Stimulated activated CD4-positive, alpha-beta T cell treated with anti-CD3 and anti-CD28 coated beads, Interleukin-12 subunit alpha, Interleukin-12 subunit beta, amount 100 ng/mL, for 24 hours (primary cell): ENCODE measurements at places on chromosomes 3 and 15.

- DNase-seq = no peak
These were observed 70.0 kb upstream of the KLF13 start for GRCh38 chr15:31256378-31257265.

DNA sequence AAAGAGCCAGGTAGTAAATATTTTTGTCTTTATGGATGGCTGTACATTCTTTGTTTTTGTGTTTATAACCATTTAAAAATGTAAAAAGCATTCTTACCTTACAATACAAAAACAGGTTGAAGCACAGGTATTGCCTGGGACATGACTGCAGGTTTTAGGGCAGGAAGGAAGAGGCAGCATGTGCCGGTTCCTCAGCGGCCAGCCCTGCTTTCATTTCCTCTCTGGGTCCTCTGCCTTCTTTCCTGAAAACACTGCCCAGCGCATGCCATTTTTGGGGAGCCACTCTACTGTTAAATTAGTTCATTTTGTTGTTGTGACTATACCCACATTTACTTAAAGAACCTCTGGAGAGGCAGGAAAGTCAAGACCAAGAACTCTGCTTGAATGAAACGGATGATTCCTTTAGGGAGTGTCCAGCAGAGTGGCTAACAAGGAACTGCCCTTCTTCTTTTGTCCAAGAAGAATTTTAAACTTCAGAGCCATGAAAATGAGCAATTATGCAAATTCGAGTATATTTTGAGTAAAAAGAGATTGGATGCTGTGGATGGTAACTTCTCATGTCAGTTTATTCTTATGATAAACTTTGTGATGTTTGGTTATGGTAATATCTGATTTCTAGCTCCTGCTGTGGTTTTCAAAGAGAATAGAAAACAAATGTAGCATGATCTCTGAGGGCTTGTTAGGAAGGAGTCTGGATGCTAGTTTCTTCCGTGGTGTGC lies 52.7 kb downstream of the SACM1L start:
- DNase-seq = no peak

DNA sequence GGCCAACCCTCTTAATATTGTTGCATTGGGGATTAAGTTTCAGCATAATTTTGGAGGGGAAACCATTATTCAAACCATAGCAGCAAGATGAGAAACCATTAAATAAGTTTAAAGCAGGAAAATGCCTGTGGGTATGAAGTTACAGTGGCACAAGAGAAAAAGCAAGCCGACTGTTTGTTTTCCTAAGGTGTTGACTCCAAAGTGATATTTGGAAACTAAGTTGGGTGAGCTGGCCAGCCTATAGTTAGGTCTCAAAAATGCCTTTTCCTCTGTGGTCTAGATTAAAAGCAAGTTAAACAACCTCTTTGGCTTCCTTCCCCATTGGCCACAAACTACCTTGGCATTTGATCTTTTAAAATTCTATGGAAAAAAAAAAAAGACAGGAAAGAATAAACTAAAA lies 419.8 kb upstream of the AZI2 start:
- DNase-seq = no peak

DNA sequence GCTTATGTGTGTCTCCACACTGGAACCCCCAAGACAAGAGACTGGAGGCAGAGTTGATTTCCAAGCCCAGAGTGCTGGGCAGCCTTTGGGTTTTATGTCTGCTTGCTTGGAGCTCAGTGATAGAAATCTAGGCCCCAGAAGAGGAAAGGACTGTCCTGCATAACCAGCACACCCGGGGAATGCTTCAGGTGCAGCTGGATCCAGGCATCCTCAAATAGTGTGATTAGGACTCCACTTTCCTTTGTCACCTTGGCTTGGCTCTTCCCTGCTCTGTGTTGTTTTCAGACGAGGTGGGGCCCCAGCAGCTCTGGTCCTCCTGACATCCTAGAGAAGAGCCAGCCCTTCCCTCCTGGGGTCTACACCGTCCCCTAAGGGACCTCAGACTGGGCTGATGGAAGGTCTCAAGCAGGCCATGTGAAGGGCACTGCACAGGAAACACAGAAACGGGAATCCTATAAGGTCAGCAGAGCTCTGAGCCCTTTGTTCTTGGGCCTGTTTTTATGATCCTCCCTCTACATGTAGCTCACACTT lies 143.7 kb downstream of the TJP1 start:
- no peak for DNase-seq

DNA sequence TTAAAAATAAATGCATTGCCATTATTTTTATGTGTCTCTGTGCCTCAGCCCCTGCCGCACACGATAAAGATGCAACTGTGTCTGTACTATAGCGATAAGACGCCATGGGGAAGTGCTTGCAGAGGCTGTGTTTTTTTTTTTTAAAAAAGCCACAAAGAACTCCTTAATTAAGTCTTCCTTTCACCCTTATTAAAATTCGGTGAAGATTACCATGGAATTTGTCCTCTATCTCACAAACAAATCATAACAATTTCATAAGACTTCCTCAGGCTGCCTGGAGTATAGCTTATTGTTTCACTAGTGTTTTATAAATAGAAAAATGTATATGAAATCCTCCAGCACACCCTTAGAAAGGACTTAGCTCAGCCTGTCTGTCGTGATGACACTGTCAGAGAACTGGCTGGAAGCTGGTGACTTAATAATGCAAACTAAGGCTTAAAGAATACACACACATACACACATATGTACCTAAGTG lies 374.8 kb upstream of the SLCO3A1 start:
- no peak for DNase-seq

- DNase-seq = no peak
These were observed 1379.5 kb upstream of the GBE1 start for GRCh38 chr3:83140983-83141382.

DNA sequence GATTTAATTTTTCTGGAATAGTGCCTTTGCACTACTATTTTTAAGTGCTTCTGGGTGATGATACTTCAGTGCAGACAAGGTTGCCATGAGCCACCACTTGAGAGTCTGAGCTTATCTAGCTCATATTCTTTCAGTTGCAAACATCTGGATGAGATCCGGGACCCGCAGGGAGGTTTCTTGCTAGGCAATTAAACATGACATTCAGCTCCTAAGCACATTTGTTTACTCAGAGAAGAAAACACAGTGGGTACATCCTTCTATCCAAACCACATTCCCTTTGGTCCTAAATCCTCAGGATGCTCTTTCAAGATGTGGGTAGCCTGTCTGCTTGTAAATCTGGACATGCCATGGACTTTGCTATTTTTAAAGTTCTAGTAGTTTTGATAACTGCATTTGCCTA lies 12.0 kb downstream of the PLSCR1 start:
- DNase-seq = no peak

GRCh38 chr15:101280007-101280406 lies 2.7 kb upstream of the SELENOS start:
- no peak for DNase-seq

- DNase-seq = no peak
These were observed 157.6 kb downstream of the SHQ1 start for GRCh38 chr3:72690629-72691028.

DNA sequence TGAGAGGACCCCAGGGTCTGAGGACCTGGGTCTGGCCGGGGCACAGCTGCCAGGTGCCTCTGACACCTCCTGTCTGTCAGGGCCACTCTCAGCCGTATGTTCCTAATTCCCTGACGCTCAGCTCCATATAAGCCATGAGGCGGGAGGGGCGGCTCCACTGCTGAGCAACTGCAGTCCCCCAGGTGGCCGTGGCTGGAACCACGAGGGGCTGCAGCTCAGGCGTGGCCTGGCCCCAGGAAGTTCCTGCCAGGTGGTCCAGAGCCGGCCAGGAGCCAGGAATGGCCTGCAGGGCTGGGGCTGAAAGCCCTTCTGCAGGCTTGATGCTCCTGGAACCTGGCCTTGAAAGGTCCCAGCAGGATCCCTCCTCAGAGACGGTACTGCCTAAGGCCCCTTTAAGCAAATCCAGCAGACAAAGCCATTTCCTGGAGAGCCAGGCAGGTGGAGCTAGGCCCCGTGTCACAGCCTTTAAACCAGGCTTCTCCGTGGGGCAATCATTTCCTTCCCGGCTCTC lies 118.0 kb downstream of the CHSY1 start:
- no peak for DNase-seq

DNA sequence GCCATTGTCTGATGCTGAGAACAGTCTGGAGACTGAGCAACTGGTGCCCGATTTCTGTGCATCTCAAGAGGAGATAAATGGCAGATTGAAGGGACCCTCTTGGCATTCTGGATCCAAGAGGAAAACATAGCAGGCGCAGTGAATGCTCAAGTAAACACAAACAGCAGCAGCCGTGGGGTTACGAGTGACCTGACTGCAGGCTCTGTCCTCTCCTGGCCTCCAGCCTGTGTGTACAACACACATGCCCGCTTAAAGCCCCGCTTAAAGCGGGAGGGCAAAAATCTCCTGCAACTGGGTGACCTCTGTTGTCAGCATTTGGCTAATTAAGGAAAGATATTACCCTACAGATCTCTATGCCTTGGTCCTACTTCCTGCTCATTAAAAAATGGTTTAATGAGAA lies 120.5 kb downstream of the GREM1 start:
- DNase-seq = no peak

DNA sequence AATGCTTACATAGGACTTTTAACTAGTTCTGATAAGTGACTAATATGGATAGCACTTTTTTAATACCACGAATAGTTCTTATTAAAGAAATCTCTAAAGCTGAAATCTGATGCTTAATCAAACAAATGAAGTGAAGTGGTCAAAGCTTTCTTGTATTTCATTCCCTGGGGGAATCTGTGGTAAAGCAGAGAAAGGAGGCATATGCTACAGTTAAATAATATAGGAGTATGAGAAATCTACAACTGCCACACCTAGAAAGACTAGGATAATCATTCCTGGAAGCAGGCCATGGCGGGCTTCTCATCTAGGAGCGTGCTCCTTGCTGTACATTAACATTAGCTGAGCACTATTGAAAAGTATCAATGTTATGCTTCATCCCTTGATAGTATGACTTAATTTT lies 835.7 kb downstream of the OTOL1 start:
- no peak for DNase-seq

DNA sequence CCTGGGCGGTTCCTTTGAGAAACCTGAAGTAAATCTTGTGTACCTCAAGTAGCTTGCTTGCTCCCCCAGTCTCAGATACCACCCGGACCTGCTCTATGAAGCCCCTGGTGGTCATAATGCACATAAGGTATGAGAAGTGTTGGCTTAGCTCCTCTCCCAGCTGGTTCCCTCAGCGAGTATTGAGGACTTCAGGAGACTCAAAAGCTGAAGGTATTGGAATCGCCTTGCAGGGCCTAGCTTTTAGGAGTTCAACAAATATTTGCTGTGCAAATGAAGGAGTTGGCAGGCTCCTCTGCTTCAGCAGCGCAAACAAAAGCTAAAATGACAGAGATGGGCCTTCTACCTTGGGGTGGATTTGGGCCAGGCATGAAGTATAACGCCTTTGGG lies 1.7 kb downstream of the CMTM8 start:
- peak; percentile 4 for DNase-seq

- DNase-seq = no peak
These were observed 52.3 kb downstream of the SH3GL3 start for GRCh38 chr15:83499476-83499875.

DNA sequence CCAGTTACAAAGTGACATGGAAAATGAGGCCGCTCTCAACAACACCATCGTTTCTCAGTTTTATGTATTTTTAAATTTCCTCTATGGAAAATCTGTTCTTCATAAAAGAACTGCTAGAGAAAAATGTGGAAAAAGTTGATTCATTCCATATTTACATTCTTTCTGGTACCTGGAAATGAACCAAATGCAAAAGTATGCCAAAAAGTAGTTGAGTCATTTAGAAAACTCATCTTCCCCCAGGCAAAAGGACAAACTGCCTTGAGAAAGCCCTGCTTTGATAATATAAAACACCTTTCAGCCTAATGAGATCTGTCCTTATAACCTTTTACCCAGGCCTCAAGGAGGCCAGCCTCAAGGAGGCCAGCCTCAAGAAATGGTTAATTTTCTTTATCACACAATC lies 283.0 kb upstream of the VEPH1 start:
- DNase-seq = no peak

GRCh38 chr3:25856902-25857518 lies 67.1 kb downstream of the OXSM start:
- no peak for DNase-seq

GRCh38 chr3:72839057-72839456 lies 9.2 kb downstream of the SHQ1 start:
- DNase-seq = no peak

- no peak for DNase-seq
These were observed 16.0 kb upstream of the PCOLCE2 start for GRCh38 chr3:142904639-142905436.

- DNase-seq = no peak
These were observed 492.4 kb upstream of the FRG2C start for GRCh38 chr3:75171630-75172230.

GRCh38 chr3:160464321-160464720 lies 14.7 kb upstream of the TRIM59 start:
- no peak for DNase-seq

DNA sequence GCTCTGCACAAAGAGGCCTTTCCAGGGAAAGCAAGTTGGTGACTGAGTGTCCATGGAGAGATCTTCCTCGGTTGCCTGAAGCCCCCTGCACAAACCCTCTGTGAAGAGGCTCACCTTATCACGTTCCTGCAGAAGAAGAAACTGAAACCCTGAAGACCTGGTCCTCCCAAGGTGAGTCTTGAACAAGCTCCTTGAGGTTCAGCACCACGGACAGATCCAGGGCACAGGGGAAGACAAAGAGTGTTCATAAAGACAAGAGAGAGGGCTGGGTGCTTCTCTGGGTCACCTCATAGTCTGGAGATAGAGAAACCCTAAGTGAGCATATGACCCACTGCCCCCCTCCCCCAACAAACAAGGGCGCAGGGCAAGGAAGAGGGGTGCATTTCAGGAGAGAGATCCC lies 21.7 kb upstream of the TBC1D21 start:
- no peak for DNase-seq

DNA sequence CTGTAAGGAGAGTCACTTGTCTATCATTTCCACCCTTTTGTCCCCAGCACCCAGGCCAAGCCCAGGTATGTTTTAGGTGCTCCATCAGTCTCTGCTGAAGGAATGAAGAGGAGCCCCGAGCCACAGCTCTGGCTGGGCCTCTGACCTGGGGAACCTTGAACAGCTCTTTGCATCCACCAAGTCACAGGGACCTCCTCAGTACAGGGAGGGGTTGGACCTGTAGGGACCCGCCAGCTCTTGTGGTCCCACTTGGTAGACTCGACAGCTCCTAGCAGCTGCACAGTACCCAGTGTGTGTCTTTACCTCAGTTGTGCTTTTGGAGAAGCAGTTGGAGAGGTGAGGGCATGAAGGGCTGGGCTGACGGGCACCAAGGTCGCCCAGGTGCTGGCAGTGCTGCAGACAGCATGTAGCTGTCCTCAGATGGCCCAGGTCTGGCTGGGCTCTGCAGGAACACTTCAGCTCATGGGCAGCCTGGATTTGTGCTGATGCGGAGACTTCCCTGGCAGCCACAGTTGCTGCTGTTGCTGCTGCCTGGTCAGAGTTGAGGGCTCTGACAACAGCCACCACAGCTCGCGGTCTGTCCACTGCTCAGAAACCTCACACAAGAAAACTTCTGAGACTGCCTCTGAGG lies 123.6 kb downstream of the CACNA1D start:
- no peak for DNase-seq
